HCT116 (cell line): ENCODE measurements at places on chromosomes 11 and 22. TPM values are rescaled to one million over a fixed set of nuclear protein-coding genes. Genes with fewer than 3 reads are reported as not detected.

Gene KLHL35
- 1.7 TPM for total RNA-seq

Gene FAM111A
- total RNA-seq, result 30.3 TPM

Gene RTL10
- total RNA-seq, result 24.6 TPM

Gene SREBF2
- total RNA-seq, result 129 TPM

Gene CNGA4
- 0.27 TPM for total RNA-seq

- no peaks in the 10 kb centered on the region for H3K27me3 ChIP-seq
- H3K4me3 ChIP-seq, result no peak overlapping the region
- H3K36me3 ChIP-seq, result no peaks in the 10 kb centered on the region
- peaks cover 9% of the 10 kb centered on the region; the same call in 1 of the 2 replicates for H3K4me1 ChIP-seq
- H3K27ac ChIP-seq, result no peak overlapping the region
Observed at GRCh38 chr11:57502870-57503269, 12.6 kb downstream of the SLC43A1 start.

DNA sequence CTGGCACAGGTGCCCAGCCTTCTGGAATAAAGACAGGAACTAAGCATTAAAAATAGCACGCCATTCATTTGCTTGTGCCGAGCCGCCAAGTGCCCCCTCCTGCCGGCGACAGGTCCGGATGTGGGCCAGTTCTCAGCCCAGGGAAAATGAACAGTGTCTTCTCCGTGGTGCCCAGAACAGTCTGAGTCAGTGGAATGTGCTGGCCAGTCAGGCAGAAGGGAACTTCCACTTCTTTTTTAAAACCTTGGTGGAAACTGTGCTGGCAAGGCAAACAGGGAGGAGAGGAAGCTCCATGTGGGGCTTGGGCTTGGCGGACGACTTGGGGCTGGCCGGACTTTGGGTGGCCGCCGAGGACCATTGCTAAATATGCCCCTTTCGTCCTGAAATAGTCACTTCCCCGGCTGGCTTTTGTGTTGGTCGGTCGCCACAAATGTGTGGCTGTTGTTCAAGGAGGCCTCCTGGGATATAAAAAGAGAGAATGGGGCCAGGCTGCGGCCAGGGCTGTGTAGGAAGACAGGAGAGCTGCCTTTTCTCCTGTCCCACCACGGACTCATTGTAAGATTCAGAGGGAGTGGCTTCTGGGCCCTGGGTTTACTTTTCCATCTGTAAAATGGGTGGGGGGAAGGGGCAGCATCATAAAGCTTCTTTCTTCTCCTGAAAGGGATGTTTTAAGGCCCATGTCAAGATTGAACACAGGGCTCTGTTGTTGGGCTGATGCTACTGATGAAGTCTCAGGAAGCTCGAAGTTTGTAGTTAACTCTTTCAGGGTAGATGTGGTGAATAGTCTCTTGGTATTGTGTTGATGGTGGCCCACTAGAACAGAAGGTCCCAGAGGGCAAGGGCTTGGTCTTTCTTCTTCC is 101.0 kb downstream of the PTPRJ start:
- H3K4me3 ChIP-seq, result no peak overlapping the region
- no peak for DNase-seq
- H3K36me3 ChIP-seq, result no peaks in the 10 kb centered on the region
- no peaks in the 10 kb centered on the region; the same call in 1 of the 2 replicates for H3K4me1 ChIP-seq

DNA sequence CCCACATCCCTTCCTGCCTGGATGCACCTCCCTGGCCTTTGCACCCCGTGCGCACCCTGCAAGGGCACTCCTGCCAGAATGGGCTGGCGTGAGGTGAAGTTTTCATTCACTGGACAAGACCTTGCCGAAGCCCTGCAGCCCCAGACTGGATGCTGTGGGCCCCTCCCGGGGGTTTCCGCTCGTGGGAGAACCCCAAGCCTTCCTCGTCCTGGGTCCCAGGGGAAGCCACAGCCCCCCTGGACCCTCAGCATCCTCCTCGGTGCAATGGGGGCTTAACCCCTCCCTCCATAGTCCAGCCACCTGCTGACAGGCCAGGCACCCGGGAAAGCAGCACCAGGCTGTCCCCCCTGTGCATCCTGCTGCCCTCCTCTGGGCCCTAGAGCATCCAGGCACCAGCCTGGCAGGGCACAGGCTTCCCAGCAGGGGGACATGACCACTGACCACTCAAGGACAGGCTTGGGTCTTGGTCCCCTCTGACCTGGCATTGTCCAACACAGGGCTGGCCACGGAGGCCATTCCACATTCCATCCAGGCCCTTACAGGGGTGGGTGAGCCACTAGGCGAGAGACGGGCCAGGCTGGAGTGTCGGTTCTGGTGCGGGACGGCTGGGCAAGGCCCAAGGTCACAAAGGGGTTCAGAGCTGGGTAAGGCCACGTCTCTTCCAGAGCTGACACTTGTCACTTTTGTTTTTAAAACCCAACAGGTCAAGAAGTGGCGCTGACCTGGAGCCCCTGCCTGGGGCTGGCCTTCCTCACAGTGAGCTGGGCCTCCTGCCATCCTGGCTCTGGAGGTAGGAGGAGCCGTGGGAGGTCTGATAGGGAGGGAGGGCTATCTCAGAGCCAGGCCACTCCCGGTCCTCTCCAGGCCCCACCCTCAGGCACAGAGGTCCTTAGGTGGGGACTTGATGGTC is 41.5 kb upstream of the PPARA start:
- peak overlapping the region; percentile 52 for H3K27ac ChIP-seq
- H3K36me3 ChIP-seq, result peaks cover 38% of the 10 kb centered on the region; the same call in 1 of the 2 replicates
- no peak for DNase-seq
- H3K4me3 ChIP-seq, result no peak overlapping the region
- peaks cover 57% of the 10 kb centered on the region for H3K4me1 ChIP-seq

DNA sequence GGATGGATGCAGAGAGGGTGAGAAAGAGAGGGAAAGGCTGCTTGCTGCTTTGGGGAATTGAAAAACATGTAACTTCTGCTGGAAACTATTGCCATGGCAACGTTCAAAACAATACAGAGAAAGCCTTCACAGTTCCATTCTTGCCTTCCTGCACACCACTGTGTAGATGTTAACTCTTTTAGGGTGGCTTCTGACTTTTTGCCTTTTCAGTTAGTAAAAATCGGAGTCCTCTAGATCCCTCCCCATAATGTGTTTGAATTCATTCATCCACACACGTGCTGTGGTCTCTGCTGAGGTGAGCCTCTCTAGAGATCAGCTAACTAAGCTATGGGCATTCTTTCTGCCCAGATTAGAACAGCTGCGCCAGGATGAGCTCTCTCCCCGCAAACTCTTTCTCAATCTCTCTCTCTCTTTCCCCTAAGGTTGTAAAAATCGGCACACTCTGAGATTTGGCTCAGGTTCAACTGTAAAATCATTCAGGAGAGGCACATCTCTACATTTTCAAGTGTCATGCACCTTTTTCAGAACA is 1178.3 kb downstream of the LRRC4C start:
- no peaks in the 10 kb centered on the region for H3K27me3 ChIP-seq
- no peak overlapping the region for H3K4me3 ChIP-seq
- H3K4me1 ChIP-seq, result no peaks in the 10 kb centered on the region
- H3K36me3 ChIP-seq, result no peaks in the 10 kb centered on the region

- peaks cover 37% of the 10 kb centered on the region for H3K4me1 ChIP-seq
- H3K36me3 ChIP-seq, result peaks cover 5% of the 10 kb centered on the region; the same call in 1 of the 2 replicates
- H3K4me3 ChIP-seq, result peak overlapping the region; percentile 78
- H3K27ac ChIP-seq, result peak overlapping the region; percentile 94
Observed at GRCh38 chr22:38317995-38318715, 922 bp upstream of the CSNK1E start.

DNA sequence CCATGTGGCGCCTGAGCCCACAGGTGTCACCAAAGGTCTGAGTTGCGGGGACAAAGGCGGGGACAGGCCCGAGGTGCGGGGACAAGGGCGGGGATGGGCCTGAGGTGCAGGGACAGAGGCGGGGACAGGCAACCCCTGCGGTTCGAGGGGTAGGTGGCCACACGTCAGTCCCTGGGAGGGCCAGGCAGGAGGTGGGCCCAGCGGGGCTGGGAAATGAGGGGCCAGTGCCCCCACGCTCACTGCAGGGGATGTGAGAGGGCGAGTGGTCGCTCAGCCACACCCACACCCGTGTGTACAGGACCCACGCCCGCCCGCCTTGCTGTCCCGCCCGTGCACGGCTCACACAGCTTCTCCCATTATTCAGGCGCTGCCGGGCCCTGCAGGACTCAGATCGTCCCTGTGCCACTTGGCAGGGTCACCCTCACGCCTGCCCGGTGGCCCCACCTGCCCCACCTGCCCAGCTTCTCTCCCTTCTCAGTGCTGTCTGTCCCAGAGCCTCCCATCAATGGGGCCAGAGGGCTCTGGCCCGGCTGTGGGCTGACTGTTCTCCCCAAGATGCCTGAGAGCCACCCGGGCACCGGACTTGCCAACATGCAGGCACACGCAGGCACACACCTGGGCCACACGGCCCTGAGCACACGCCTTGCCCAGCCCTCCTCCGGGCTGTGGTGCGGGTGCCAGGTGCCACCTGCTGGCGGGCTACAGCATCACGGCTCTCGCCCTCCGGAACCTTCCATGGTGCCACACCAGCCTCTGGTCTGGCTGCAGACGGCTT is 14.2 kb upstream of the MUC6 start:
- no peaks in the 10 kb centered on the region for H3K27me3 ChIP-seq
- H3K36me3 ChIP-seq, result no peaks in the 10 kb centered on the region
- H3K4me3 ChIP-seq, result no peak overlapping the region
- peak; percentile 48 for DNase-seq

- H3K4me3 ChIP-seq, result no peak overlapping the region
- H3K27ac ChIP-seq, result no peak overlapping the region
- H3K4me1 ChIP-seq, result no peaks in the 10 kb centered on the region
- no peaks in the 10 kb centered on the region for H3K36me3 ChIP-seq
- no peaks in the 10 kb centered on the region for H3K27me3 ChIP-seq
- DNase-seq, result no peak
Observed at GRCh38 chr11:97739932-97740800, 1280.6 kb upstream of the CNTN5 start.

GRCh38 chr11:20238712-20239111 is 78.4 kb upstream of the DBX1 start:
- no peaks in the 10 kb centered on the region for H3K4me1 ChIP-seq
- H3K4me3 ChIP-seq, result no peak overlapping the region
- H3K27me3 ChIP-seq, result no peaks in the 10 kb centered on the region

DNA sequence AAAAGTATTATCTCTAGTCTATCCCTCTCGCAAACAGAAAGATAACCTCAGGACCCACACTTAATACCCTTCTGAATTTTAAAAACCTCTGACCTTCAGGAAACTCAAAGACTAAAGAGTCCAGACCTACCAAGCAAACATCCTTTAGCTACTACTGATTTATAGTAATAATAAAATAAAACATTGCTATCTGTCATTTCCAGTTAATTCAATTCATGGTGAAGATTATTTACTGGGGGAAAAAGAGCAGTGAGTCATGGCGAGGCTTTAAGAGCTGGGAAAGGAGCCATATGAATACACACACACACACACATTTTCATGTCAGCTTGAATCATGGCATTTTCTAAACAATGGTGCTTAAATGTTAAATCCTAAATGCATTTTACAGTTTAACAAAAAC is 87.1 kb downstream of the FAM76B start:
- H3K27ac ChIP-seq, result no peak overlapping the region
- DNase-seq, result no peak
- peaks cover 27% of the 10 kb centered on the region for H3K27me3 ChIP-seq
- no peaks in the 10 kb centered on the region for H3K36me3 ChIP-seq
- H3K4me1 ChIP-seq, result no peaks in the 10 kb centered on the region

GRCh38 chr11:518463-519202 is 11.6 kb upstream of the RNH1 start:
- H3K36me3 ChIP-seq, result no peaks in the 10 kb centered on the region
- peaks cover 5% of the 10 kb centered on the region for H3K4me1 ChIP-seq
- H3K27me3 ChIP-seq, result no peaks in the 10 kb centered on the region

- no peaks in the 10 kb centered on the region for H3K36me3 ChIP-seq
- no peak within 1 kb of the TSS for H3K27ac ChIP-seq
- no peak for DNase-seq
- no peaks in the 10 kb centered on the region for H3K27me3 ChIP-seq
- peaks cover 3% of the 10 kb centered on the region; the same call in 1 of the 2 replicates for H3K4me1 ChIP-seq
- no peak within 1 kb of the TSS for H3K4me3 ChIP-seq
Observed at GRCh38 chr11:102874852-102875251, at the start of gene MMP12. MMP12 (minus strand) TSS chr11:102874982; CDS start chr11:102874937, 45 bp downstream.

DNA sequence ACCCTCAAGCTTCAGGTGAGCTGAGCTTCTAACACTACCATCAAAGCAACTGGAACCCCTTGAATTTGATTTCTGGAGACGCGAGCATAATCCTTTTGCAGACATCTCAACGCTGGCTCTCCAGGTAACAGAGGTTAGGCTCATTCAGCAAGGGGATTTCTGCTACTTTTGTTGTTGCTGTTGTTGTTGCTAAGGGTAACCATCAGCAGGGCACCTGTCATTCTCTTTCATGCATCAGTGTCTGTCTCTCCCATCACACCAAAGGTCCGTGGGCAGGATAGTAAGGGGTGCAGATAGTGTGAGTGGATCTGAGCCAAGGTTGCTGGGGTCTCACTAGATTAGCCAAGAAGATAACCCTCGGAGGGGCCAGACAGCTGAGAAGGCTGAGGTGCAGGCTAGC is 90.3 kb downstream of the TP53I11 start:
- H3K27me3 ChIP-seq, result peaks cover 8% of the 10 kb centered on the region; the same call in 1 of the 2 replicates
- H3K4me3 ChIP-seq, result no peak overlapping the region
- H3K4me1 ChIP-seq, result peaks cover 20% of the 10 kb centered on the region
- H3K27ac ChIP-seq, result no peak overlapping the region
- no peaks in the 10 kb centered on the region for H3K36me3 ChIP-seq

- no peak for DNase-seq
- H3K4me1 ChIP-seq, result no peaks in the 10 kb centered on the region
- H3K27me3 ChIP-seq, result no peaks in the 10 kb centered on the region
- no peak overlapping the region for H3K4me3 ChIP-seq
Observed at GRCh38 chr11:104169091-104169490, 5.1 kb upstream of the PDGFD start.

DNA sequence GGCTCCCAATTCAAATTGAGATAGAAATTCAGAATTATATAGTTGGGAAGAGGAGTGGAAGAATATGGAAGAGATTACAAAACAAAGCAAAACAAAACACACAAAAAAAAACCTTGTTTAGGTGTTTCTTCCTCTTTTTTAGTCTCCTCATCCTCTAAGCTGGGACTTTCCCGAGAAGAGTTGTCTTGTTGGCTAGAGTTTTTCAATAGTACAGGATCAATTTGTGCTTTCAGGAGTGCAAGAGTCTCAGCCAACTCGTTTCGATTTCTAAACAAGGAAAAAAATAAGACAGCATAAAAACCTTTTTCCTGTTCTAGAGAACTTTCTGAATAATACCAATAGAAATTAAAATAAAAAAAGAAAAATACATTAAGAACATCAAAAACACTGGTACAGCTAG is 87.8 kb upstream of the CLNS1A start:
- no peaks in the 10 kb centered on the region for H3K27me3 ChIP-seq
- H3K36me3 ChIP-seq, result no peaks in the 10 kb centered on the region
- no peaks in the 10 kb centered on the region for H3K4me1 ChIP-seq
